ENCODE measurements at places on chromosomes 12 and 14.

- H3K4me3 ChIP-seq: no peak overlapping the region
- no peak overlapping the region for H3K27ac ChIP-seq
- H3K36me3 ChIP-seq: no peaks in the 10 kb centered on the region
- no peaks in the 10 kb centered on the region for H3K27me3 ChIP-seq
Measured at GRCh38 chr14:42676636-42677035, 1070.0 kb downstream of the LRFN5 start.

DNA sequence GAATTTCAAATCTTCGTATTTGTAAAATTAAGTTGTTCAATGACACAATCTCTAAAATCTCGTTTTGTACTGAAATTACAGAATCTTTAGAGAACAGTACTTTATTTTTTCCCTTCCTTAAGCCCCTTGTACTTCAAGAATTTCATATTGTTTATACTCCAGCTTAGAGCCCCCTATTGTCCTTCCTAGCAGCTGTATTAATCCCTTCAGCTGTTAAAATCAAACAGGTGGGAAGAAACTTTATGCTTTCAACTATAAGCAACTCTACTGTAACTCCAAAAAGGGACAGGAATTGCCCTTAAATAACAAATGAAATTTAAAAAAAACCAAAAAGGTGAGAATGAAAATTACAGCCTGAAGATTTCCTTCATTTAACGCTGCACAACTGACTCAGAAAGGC, 1.7 kb downstream of the NACA start:
- H3K4me1 ChIP-seq: peaks cover 32% of the 10 kb centered on the region
- peaks cover 16% of the 10 kb centered on the region for H3K36me3 ChIP-seq
- no peaks in the 10 kb centered on the region for H3K27me3 ChIP-seq
- no peak for DNase-seq

- no peak for DNase-seq
- no peaks in the 10 kb centered on the region for H3K4me1 ChIP-seq
- H3K27ac ChIP-seq: no peak overlapping the region
- H3K4me3 ChIP-seq: no peak overlapping the region
Measured at GRCh38 chr12:92416385-92416812, 270.8 kb upstream of the BTG1 start.

- no peaks in the 10 kb centered on the region for H3K27me3 ChIP-seq
- H3K4me3 ChIP-seq: no peak overlapping the region
- H3K36me3 ChIP-seq: no peaks in the 10 kb centered on the region
- H3K4me1 ChIP-seq: no peaks in the 10 kb centered on the region
- DNase-seq: no peak
Measured at GRCh38 chr12:24084800-24085199, 135.3 kb upstream of the SOX5 start.

GRCh38 chr12:21547437-21547836, 21.3 kb downstream of the SPX start:
- no peaks in the 10 kb centered on the region for H3K36me3 ChIP-seq
- H3K4me3 ChIP-seq: no peak overlapping the region
- no peaks in the 10 kb centered on the region for H3K27me3 ChIP-seq
- H3K4me1 ChIP-seq: no peaks in the 10 kb centered on the region
- no peak overlapping the region for H3K27ac ChIP-seq

DNA sequence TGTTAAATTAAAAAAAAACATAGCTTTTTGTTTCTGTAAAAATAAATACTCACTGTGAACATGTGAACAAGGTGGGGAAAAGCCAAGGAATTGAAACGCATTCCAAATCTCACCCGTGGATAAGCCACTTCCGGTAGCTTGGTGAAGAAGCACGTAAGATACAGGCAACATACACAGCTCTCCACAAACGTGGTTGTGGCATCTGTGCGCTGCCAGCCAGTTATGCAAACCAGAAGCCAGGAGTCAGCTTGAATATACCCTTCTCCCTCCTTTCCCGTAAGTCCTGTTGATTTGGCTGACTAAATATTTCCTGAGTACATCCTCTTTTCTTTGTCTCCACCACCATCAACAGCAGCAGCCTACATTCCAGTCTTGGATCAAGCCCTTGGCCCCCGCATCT, 486.2 kb downstream of the VRK1 start:
- no peaks in the 10 kb centered on the region for H3K36me3 ChIP-seq
- no peak overlapping the region for H3K27ac ChIP-seq
- no peak for DNase-seq

DNA sequence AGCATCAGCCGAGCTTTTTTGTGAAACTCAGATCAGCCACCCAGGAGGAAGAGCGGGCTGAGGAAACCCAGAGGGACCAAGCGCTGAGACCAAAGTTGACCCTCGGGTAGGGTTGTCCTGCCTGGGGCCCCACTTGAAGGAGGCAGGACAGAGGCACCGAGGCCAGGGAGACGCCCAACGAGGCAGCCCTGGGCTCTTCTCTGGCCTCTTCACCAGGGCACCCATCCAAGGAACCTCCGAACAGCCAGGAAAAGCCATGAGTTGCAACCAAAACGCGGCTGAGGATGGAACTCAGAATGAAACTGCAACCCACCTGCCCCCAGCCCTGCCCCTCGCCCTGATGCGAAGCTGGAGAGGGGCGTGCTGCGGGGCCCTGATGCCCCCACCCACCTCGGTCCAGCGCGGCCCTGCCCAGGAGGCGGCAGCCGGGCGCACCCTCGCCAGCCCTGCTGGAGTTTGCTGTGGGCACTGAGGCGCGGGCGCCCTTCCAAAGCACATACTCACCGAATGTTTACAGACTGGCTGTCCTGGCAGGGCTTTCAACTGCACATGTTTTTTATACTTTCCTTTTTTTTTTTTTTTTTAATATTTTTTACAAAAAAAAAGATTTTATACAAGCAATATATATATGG, 41.9 kb downstream of the JDP2 start:
- H3K4me3 ChIP-seq: no peak overlapping the region
- no peak overlapping the region for H3K27ac ChIP-seq
- peak; percentile 50 for DNase-seq
- peaks cover 47% of the 10 kb centered on the region for H3K36me3 ChIP-seq

DNA sequence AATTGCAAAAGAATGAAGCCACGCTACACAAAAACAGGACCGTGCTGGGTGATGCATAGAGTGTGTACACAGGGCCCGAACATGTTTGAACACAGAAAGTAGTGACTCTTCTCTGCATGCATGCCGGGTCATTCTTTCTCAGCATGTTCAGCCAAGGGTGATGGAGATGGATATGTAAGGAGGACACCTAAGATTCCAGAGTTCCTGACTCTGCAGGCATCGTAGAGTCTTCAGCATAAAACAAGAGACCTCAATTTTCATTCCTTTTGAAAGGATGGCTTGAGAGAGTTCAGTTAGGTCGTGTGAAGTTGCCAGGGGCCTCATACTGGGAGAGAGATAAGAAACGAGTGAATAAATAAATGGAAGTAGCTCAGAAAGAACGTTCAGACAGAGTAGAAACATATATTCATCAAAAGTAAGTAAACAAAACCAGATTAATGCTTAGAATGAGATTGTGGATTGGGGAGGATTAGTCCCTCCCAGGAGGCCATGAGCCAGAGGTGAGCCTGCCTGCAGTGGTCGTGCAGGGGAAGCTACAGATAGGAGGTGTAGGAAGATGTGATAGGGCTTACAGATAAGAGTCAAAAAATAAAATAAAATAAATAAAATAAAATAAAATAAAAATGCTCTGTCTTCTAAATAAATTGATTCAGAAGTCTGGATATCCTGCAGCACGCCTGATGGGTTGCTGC, 27.6 kb upstream of the SEL1L start:
- no peak for DNase-seq
- H3K4me1 ChIP-seq: no peaks in the 10 kb centered on the region
- no peaks in the 10 kb centered on the region for H3K27me3 ChIP-seq
- H3K27ac ChIP-seq: no peak overlapping the region
- H3K36me3 ChIP-seq: no peaks in the 10 kb centered on the region

DNA sequence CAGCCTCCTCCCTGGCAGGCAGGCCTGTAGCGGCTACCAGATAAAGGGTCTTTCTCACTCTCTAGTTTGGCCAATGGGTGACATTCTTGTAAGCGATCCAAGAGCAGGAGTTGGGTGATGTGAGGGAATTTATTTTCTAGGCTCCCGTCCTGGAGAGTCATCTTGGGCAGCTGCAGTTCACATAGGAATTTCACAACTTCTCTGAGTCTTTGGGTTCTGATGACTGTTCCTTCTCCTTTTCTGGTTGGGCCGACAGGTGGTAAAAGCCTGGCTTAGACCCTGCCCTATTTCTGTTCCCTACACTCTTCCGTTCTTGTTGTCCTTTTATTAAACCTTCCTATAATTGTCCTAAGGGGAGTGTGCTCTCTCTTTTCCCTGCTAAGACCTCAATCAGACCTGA, 42.6 kb upstream of the POC1B start:
- no peaks in the 10 kb centered on the region for H3K27me3 ChIP-seq
- DNase-seq: peak; percentile 48
- no peaks in the 10 kb centered on the region for H3K36me3 ChIP-seq
- no peak overlapping the region for H3K27ac ChIP-seq
- H3K4me1 ChIP-seq: peaks cover 35% of the 10 kb centered on the region
- no peak overlapping the region for H3K4me3 ChIP-seq

DNA sequence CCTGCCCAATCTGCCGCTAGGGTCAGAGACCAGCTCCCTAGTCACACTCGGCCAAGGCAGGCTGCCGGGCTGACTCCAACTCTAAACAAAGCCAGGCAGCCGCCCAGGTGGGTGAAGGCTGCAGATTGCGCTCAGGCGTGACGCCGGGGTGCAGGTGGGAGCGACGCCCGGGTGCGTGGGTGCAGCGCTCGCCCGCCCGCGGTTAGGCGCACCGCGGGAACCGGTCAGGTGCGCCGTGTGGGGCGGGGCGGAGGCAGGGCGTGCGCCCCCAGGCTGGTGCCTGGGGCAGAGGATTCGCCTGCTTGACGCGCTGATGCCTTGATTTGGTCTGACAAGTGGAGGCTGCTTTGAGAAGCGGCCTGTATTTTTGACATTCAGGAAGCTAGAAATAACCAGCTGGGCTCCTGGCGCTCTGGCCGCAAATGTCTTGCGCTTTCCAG, 126.7 kb upstream of the HIF1A start:
- peaks cover 88% of the 10 kb centered on the region for H3K4me1 ChIP-seq
- no peak overlapping the region for H3K4me3 ChIP-seq
- H3K27me3 ChIP-seq: no peaks in the 10 kb centered on the region
- H3K27ac ChIP-seq: peak overlapping the region; percentile 93
- H3K36me3 ChIP-seq: no peaks in the 10 kb centered on the region
- no peak for DNase-seq

DNA sequence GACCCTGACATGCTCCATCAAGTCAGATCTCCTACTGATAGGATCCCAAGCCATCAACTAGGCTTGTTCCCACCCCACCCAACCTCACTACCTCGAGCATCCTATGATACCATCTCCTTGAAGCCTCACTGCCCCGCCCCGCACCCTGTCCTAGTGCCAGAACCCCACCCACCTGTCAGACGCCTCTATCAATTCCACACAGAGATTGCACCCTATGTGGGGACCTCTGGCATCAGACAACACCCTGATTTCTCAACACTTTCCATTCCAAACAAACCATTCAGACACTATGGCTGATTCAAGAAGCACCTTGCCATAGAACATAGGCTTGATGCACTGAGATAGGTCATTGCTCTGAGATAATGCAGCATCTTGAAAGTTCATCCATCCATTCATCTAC, 3.1 kb upstream of the GLTP start:
- DNase-seq: no peak
- no peaks in the 10 kb centered on the region for H3K36me3 ChIP-seq
- H3K27me3 ChIP-seq: no peaks in the 10 kb centered on the region
- H3K4me1 ChIP-seq: peaks cover 21% of the 10 kb centered on the region

DNA sequence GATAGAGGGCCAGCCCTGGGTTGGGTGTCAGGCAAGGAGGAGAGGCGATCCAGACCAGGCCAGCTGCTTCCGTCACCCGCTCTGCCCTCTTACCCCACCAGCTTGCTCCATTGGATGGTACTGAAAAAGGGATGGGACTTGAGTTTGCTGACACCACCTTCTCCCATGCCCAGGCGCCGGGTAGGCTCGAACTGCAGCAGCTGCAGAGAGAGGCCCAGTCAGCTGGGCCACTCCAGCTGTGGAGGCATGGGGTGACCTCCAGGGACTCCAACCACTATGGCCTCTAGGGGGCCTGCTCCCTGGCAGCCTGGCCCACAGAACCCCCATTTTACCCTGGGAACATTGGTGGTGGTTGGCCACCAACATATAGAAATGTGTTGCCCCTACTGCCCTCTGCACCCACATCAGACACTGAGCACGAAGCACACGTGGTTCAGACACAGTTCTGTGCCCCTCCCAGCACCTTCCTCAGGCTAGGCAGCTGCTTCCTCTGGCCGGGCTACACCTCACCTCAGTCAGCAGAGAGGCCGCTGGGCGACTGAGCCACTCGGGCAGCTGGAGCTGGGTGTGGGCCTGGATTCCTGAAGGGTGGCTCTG, 16.0 kb downstream of the RPS6KL1 start:
- peaks cover 4% of the 10 kb centered on the region for H3K4me1 ChIP-seq
- no peak overlapping the region for H3K27ac ChIP-seq
- peak; percentile 22 for DNase-seq

GRCh38 chr12:123854918-123855317, 92.8 kb downstream of the DNAH10 start:
- no peak overlapping the region for H3K4me3 ChIP-seq
- no peak for DNase-seq
- no peak overlapping the region for H3K27ac ChIP-seq
- H3K27me3 ChIP-seq: peaks cover 41% of the 10 kb centered on the region

GRCh38 chr12:88658009-88658408, 77.7 kb upstream of the KITLG start:
- H3K36me3 ChIP-seq: no peaks in the 10 kb centered on the region
- no peak overlapping the region for H3K4me3 ChIP-seq
- no peak overlapping the region for H3K27ac ChIP-seq
- DNase-seq: peak; percentile 65
- no peaks in the 10 kb centered on the region for H3K27me3 ChIP-seq
- peaks cover 17% of the 10 kb centered on the region for H3K4me1 ChIP-seq

GRCh38 chr12:10363914-10364814, 25.7 kb downstream of the KLRK1 start:
- DNase-seq: peak; percentile 66
- peak overlapping the region; percentile 86 for H3K4me3 ChIP-seq
- H3K36me3 ChIP-seq: no peaks in the 10 kb centered on the region
- no peaks in the 10 kb centered on the region for H3K27me3 ChIP-seq
- peak overlapping the region; percentile 70 for H3K27ac ChIP-seq

DNA sequence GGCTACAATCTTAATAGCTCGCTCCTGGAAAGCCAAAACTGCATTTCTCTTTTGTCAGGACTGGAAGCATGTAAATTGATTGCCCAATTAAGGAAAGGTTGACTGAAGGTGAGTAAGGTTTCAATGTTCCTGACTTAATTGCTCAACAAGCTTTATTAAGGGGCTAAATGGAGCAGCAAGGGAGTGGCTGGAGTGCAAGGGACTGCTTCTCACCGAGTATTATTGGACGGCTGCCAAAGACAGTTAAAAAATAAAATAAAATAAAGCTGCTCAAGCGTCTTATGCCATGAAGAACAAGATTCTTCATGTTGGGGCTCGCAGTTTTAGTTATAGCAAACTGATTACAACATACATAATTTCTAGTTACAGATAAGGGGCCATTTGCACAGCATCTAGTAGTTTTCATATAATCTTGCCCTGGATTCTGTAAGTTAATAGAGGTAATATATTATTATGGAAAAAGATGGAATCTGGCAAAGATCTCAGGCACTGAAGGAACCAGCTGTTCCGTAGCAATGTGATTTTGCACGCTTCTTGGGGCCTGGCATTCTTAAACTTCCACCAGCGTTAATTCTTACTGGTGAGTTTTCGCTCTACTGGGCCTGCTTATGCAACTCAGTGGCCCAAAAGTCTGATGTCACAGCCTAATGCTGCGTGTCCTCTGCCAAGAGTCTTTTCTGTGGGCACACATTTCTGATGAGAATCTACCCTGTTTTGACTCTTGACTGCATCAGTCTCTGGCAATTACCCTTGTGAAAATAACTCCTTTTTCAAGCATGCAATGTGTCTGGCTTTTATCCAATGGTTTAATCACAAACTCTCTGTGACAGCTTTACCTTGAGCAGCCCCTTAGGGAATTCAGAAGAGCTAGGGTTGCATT, 108.5 kb downstream of the SLC38A1 start:
- no peaks in the 10 kb centered on the region for H3K27me3 ChIP-seq
- H3K36me3 ChIP-seq: 0 out of 2 replicates have a peak, but pooled peaks cover 3% of the 10 kb centered on the region
- peak; percentile 92 for DNase-seq
- peak overlapping the region; percentile 71 for H3K27ac ChIP-seq
- H3K4me3 ChIP-seq: peak overlapping the region; percentile 6
- peaks cover 19% of the 10 kb centered on the region for H3K4me1 ChIP-seq

Measured in GM23248 (cell line).